Fibroblast of upper back skin (primary cell): ENCODE measurements at places on chromosomes 3 and 15.

DNA sequence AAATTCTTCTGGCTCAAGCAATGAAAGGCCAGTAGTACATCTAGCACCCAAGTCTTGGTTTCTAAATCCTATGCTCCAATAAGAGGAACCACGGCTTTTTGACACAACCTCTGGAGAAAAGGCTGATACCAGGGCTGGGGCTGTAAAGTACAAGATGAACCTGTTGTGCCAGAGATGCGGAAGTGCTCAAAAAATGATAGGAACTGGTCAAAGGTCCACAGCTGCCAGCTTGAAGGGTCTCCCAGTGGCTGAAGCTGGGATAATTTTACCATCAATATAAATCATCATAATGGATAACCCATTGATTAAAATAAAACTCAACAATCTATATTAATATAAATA lies 558 bp upstream of the NCEH1 start:
- DNase-seq: no peak

DNA sequence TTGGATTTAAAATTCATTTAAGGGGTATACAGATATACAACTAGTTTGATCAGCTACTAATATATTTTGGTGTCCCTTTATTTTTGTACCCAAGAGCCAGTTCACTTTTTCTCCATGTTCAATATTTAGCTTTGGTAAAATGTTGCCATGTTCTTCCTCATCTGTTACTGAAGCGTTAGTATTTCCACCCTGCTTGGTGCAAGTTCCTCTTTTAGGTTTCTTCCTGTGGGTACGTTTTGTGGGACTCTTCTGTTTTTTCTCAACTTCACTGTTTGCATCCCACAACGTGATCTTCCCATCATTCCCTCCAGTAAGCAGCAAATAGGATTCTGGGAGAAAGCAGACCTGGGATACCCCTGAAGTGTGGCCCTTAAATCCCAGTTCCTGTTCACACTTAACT lies 14.1 kb downstream of the WDR53 start:
- no peak for DNase-seq

DNA sequence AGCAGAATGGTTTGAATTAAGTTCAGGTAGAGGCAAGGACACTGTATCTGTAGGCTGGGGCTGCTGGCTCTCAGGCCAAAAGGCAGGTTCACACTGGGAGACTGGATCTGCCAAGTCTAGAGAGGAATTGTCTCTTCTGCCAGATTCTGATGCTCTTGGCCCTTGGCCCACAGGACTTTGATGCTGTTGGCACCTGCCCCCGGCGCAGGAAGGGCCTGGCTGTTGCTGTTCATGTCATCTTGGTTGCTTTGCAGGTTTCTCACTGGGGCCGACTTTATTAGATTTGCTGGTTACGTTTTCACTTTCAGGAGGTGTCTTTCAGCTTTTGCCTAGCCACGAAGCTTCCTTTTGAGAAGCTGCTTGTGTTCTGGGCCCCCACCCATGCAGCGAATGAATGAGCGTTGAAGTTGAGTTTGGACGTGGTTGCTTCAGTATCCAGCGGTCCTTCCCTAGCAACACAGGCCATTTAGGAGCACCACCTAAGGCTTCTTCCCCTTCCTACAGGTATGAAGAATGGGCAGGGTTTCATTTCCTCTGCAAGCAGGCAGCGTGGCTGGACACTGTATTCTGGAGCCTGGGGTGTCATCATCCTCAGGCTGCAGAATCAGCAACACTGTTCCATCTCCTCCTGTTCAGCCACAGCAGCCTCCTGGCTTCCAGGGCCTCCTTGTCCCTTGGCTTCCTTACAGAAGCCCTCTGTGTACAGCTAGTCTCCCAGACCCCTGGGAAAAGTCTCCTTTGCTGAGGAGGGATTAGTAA lies 65.6 kb upstream of the PRR23C start:
- DNase-seq: no peak

DNA sequence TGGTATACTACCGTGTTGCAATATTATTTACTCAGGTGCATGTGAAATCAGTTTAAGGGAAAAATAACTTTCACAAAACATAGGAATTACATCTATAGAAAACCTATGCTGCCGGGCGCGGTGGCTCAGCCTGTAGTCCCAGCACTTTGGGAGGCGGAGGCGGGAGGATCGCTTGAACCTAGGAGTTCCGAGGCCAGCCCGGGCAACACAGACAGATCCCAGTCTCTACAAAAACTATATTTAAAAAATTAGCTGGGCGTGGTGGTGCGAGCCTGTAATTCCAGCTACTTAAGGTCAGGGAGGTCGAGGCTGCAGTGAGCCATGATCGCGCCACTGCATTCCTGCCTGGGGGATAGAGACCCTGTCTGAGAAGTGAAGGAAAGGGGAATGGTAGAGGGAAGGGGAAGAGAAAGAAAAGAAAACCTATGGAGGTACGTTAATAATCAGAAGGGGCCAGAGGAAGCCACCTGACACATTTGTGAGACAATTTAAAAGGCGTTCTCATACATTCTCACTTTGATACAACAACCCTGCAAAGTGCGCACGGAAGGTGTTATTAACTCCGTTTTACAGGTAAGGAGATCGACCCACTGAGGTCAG lies 456 bp upstream of the TMEM62 start:
- no peak for DNase-seq

GRCh38 chr3:143529018-143529478 lies 319.2 kb downstream of the SLC9A9 start:
- no peak for DNase-seq

DNA sequence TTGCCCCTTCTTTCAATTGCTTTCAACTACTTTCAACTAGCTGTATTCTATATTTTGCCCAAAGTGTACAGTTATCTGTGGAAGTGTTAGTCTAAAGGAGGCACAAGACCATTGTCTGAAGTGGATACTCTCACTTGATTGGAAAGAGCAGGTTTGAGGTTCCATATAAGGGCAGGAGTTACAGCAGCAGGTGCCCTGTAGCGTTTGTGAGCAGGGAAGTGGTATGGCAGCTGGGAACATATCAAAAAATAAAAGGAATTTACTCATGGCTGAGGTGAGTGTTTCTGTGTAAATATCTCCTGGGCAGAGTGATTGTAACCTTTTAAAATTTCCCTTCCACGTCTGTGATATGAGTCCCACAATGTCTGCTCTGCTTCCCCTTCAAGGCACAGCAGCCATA lies 38.5 kb upstream of the DNAJC13 start:
- DNase-seq: no peak

DNA sequence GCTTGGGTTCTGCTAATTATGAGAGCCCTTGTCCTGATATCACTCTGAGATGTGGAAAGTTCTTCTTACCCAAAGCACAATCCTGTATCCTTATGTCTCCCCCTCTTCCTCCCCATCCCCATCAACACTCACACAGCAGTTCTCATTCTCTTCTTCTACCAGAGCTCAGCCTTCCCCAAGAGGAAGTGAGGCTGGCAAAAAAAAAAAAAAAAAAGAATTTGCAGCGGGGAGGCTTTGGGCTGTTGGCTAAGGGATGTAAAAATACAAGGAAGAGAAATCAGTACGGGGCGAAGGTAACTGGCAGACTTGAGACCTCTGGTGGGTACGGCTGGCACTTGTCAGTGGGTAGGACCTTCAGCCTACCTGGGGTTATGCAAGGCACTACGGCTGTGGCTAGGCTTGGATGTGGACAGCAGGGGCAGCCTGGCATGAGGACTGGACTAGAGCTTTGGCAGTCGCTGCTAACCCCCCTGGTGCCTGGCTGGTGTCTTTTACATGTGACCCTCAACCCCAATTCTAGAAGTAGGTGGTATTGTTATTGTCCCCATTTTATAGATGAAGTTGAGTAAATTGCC lies 5.4 kb downstream of the VIPR1 start:
- DNase-seq: no peak

- DNase-seq: no peak
Measured at GRCh38 chr3:107077391-107077790, 299.8 kb upstream of the CCDC54 start.

DNA sequence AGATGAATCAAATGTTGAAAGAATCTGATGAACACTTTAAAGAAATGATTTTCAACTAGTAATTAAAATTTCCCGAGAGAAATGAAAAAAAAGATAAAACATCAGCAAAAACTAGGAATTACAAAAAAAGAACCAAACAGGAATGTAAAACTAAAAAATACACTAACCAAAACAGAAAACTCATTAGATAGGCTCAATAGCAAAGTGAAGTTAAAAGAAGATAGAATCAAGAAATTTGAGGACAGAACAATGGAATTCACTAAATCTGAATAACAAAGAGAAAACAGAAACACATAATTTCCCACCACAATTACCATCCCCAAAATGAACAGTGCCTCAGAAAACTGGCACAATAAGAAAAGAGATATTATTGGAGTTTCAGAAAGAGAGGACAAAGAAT lies 290.1 kb upstream of the CNTN4 start:
- no peak for DNase-seq

- DNase-seq: peak; percentile 95
Measured at GRCh38 chr3:134373271-134374104, 759 bp downstream of the AMOTL2 start.

DNA sequence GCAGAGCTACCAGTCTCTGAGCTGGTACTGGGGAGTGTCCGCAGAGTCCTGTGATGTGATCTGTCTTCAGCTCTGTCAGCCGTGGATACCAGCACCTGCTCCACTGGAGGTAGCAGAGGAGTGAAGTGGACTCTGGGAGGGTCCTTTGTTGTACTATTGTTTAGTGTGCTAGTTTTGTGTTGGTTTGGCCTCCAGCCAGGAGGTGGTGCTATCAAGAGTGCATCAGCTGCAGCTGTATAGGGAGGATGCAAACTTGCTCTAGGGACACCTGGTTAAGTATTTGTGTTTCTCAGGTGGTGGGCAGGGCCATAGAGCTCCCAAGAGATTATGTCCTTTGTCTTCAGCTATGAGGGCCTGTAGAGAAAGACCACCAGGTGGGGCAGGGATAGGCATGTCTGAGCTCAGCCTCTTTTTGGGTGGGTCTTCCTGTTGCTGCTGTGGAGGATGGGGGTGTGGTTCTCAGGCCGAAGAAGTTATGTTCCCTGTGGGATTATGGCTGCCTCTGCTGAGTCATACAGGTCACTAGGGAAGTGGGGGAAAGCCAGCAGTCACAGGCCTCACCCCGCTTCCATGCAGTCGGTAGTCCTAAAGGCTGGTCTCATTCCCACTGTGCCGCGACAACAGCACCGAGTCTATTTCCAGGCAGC lies 443.2 kb upstream of the TBL1XR1 start:
- no peak for DNase-seq

GRCh38 chr3:16048435-16049318 lies 125.8 kb upstream of the GALNT15 start:
- DNase-seq: peak; percentile 84

GRCh38 chr15:69912116-69912515 lies 185.6 kb downstream of the TLE3 start:
- DNase-seq: no peak

DNA sequence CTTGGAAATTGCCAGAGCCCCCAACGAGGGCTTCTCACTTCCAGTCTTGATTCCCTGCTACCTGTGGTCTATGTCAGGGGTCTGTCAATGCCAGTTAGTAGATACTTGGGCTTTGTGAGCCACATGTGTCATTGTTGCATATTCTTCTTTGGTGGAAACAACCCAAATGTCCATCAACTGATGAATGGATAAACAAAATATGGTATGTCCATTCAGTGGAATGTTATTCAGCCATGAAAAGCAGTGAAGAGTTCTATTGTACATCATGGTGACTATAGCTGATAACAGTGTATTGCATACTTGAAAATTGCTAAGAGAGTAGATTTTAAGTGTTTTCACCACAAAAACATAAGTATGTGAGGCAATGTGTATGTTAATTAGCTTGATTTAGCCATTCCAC lies 288.1 kb downstream of the RPLP1 start:
- no peak for DNase-seq

- DNase-seq: no peak
Measured at GRCh38 chr3:57659004-57659673, 33.7 kb downstream of the DENND6A start.
